ENCODE measurements at places on chromosomes 6 and 20. TPM values are rescaled to one million over a fixed set of nuclear protein-coding genes. Genes with fewer than 3 reads are reported as not detected.

GRCh38 chr6:140193269-140193668 is 818.8 kb upstream of the CITED2 start:
- H3K27me3 ChIP-seq: no peaks in the 10 kb centered on the region
- H3K4me3 ChIP-seq: no peak overlapping the region
- no peaks in the 10 kb centered on the region for H3K36me3 ChIP-seq

GRCh38 chr20:32158351-32158750 is 48.8 kb downstream of the TM9SF4 start:
- no peak for DNase-seq
- H3K36me3 ChIP-seq: peaks cover 78% of the 10 kb centered on the region
- no peak overlapping the region for H3K4me3 ChIP-seq
- peaks cover 13% of the 10 kb centered on the region for H3K4me1 ChIP-seq
- H3K27ac ChIP-seq: no peak overlapping the region
- no peaks in the 10 kb centered on the region for H3K27me3 ChIP-seq

GRCh38 chr6:89792881-89793280 is 26.7 kb downstream of the MDN1 start:
- no peaks in the 10 kb centered on the region for H3K4me1 ChIP-seq
- H3K4me3 ChIP-seq: no peak overlapping the region
- no peak overlapping the region for H3K27ac ChIP-seq
- no peaks in the 10 kb centered on the region for H3K27me3 ChIP-seq

GRCh38 chr6:158047127-158047518 is 65.5 kb downstream of the SYNJ2 start:
- H3K4me3 ChIP-seq: no peak overlapping the region
- H3K4me1 ChIP-seq: peaks cover 31% of the 10 kb centered on the region
- H3K27ac ChIP-seq: no peak overlapping the region
- no peaks in the 10 kb centered on the region for H3K27me3 ChIP-seq
- DNase-seq: no peak

GRCh38 chr20:5880326-5880725 is 70.0 kb downstream of the TRMT6 start:
- H3K27me3 ChIP-seq: peaks cover 18% of the 10 kb centered on the region
- no peak overlapping the region for H3K4me3 ChIP-seq
- H3K4me1 ChIP-seq: peaks cover 5% of the 10 kb centered on the region
- H3K36me3 ChIP-seq: no peaks in the 10 kb centered on the region
- DNase-seq: no peak
- no peak overlapping the region for H3K27ac ChIP-seq

DNA sequence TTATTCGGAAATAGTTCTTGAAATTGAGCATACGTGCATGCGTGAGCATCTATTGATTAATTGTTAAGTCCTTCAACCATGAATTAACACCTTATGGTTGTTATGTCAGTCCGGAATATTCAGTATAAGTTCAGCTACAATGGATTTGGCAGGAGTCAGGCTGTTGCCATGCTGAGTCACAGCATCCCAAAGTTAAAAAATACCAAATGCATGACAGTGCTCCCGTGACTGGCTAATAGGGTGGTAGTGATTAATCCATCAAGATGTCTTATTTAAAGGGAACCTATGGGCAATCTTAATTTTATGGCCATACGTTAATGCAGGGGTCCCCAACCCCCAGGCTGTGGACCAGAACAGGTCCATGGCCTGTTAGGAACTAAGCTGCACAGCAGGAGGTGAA is 10.5 kb downstream of the RAE1 start:
- no peaks in the 10 kb centered on the region for H3K27me3 ChIP-seq
- no peak overlapping the region for H3K4me3 ChIP-seq
- H3K4me1 ChIP-seq: no peaks in the 10 kb centered on the region
- no peaks in the 10 kb centered on the region for H3K36me3 ChIP-seq
- no peak overlapping the region for H3K27ac ChIP-seq
- no peak for DNase-seq

DNA sequence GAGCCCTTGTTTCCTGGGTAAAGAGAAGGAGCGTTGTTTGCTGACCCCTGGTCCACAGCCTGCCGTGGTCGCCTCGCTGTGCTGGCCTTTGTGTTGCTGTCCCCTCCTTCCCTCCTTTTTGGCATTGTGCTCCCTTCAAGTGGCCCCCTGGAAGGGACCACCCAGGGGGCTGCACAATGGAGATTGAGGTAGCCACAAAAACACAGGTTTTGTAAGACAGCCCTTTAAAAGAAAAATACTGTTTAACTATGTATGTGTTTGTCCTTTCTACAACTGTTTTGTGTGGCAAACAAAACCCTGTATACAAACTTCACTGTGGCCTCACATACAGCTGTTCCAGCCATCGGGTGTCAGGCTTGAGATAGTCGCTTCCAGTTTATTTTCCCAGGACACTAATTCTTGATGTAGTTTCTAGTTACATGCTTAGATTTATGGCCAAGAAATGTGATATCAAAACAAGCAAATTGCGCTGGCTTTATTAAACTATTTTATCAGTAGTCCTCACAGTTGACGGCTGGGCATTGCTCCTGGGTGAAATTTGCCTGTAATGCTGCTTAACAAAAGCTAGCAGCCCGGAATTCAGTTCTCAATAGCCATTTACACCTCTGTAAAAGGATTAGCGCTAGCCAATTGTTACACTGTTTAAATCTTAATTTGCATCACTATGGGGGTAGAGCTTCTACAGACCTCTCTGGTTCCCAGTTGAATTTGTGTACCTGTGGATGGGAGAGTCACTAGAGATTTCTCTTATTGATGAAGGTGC is 64.1 kb downstream of the KIZ start:
- no peak overlapping the region for H3K4me3 ChIP-seq
- H3K27ac ChIP-seq: no peak overlapping the region
- peaks cover 18% of the 10 kb centered on the region for H3K4me1 ChIP-seq
- no peaks in the 10 kb centered on the region for H3K27me3 ChIP-seq

Gene THBS2
- not detected for total RNA-seq

Gene FAM162B
- total RNA-seq: not detected

Gene TAP2
- 34.2 TPM for total RNA-seq

Gene TNFAIP3
- 12.2 TPM for total RNA-seq

Gene FOXQ1
- 0.66 TPM for total RNA-seq

Gene METTL24
- total RNA-seq: not detected
